ENCODE measurements at places on chromosomes 1 and 21. TPM values are rescaled to one million over a fixed set of nuclear protein-coding genes. Genes with fewer than 3 reads are reported as not detected.

DNA sequence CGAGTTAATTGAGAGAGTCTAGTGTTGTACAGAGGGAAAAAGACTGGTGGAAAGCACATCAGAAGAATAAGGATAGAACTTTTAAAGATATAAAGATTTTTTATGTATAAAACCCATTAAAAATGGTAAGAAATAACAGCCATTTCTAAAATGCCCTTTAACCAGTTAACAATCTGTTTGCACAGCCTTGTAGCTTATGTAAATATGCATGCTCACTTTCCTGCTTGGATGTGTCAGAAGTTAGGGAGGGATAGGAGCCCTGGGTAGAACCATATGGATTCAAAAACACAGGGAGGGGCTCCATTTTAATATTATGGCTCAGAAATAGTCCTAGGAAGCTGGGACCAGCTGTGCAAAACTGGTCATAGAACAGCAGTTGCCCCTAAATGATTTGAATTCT is 4.5 kb upstream of the EDEM3 start:
- no peak for DNase-seq

- no peak for DNase-seq
These were observed 65.7 kb upstream of the NEK2 start for GRCh38 chr1:211741116-211741515.

Gene SCCPDH
- 118 TPM for total RNA-seq

Gene HHIPL2
- 5.8 TPM for total RNA-seq

GRCh38 chr1:76951153-76951552 is 83.9 kb downstream of the ST6GALNAC5 start:
- DNase-seq, result no peak

GRCh38 chr1:211478376-211478775 is 13.6 kb downstream of the RD3 start:
- DNase-seq, result no peak

DNA sequence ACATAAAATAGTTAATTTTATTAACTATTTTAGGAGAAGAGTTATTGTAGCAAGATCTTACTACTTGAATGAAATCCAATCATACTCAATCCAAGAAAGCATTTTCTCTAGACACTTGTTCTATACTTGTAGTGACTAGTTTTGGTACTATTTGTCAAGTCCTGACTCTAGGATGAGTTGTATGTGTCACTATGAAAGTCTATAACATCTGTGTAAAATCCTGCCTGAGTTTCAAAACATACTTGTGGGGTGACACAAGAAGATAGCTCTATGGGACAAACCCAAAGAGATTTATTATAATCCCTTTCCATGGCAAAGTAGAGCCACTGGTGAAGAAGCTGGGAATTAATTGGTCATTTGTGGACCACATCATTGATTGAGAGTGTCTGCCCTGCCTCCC is 1042.2 kb upstream of the ADGRL4 start:
- DNase-seq, result no peak

GRCh38 chr1:158286941-158287346 is 2.8 kb upstream of the CD1C start:
- no peak for DNase-seq

GRCh38 chr1:231527586-231528171 is 790 bp upstream of the TSNAX start:
- DNase-seq, result no peak

Gene GNAT2
- not detected for total RNA-seq

- peak; percentile 93 for DNase-seq
These were observed 15.8 kb downstream of the GADD45A start for GRCh38 chr1:67700692-67701410.

Gene LCE1A
- total RNA-seq, result not detected

- DNase-seq, result no peak
These were observed at the start of gene BMP8B for GRCh38 chr1:39788758-39789570. Gene BMP8B, minus strand, starts transcription at chr1:39788865. Its CDS starts 380 bp downstream, at chr1:39788485.

- DNase-seq, result no peak
These were observed 9.1 kb downstream of the PRPF38A start for GRCh38 chr1:52413410-52413989.

- DNase-seq, result no peak
These were observed 51.8 kb upstream of the LRP8 start for GRCh38 chr1:53379662-53380002.

GRCh38 chr1:115356356-115356755 is 18.3 kb upstream of the NGF start:
- DNase-seq, result peak; percentile 24

DNA sequence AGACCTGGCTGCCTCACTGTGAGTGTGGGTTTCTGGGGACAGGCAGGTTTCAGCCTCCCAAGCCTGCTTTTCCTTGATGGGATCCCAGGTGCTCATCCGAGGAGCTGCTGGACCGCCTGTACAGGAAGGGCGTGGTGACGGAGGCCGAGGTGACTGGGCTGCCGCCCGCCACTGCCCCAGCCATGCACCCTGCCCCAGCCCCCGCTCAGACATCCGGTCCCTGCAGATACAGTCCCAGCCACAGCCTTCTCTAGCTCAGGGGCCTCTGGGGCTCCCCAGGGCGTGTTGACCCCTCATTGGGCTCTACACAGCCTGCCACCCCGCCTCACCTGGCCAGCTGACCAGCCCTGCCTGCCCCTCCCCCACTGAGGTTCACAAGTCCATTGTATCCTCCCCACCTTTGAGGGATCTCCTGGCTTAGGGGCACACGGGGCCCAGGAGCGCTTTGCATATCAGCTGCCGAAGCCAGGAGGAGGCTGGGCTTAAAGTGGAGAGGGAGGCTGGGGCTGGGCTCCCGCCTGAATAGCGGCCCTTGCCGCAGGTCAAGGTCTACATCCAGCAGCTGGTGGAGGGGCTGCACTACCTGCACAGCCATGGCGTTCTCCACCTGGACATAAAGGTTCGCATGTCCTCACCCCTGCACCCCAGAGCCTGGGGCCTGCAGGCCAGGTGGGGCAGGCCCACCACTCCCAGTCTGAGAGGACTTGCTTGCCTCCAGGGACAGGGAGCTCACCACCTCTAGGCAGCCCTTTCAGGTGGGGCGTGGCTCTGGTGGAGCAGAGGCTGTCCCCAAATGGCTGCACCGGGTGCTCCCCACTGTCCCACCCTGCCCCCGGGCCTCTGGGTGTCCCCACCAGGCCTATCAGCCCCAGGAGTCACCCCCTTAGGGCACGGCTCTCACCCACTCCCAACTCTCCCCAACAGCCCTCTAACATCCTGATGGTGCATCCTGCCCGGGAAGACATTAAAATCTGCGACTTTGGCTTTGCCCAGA is 38.5 kb downstream of the TRIM11 start:
- DNase-seq, result peak; percentile 68

Gene TLR5
- total RNA-seq, result not detected

GRCh38 chr1:213163278-213163711 is 112.3 kb downstream of the RPS6KC1 start:
- DNase-seq, result no peak

Gene S100A16
- total RNA-seq, result 726 TPM

Data from A172 (cell line).